Ovary (tissue), 10 donors: ENCODE measurements at places on chromosomes 5 and 9. TPM values are rescaled to one million over a fixed set of nuclear protein-coding genes. Genes with fewer than 3 reads are reported as not detected.

Gene FOXD4L6
- not detected for total RNA-seq

- H3K27ac ChIP-seq: no peak overlapping the region
- no peaks in the 10 kb centered on the region for H3K36me3 ChIP-seq
- no peak overlapping the region for H3K4me3 ChIP-seq
- no peaks in the 10 kb centered on the region for H3K4me1 ChIP-seq
- H3K27me3 ChIP-seq: no peaks in the 10 kb centered on the region
- DNase-seq: no peak
These were observed 160.6 kb downstream of the OLFM1 start for GRCh38 chr9:135248111-135248510.

DNA sequence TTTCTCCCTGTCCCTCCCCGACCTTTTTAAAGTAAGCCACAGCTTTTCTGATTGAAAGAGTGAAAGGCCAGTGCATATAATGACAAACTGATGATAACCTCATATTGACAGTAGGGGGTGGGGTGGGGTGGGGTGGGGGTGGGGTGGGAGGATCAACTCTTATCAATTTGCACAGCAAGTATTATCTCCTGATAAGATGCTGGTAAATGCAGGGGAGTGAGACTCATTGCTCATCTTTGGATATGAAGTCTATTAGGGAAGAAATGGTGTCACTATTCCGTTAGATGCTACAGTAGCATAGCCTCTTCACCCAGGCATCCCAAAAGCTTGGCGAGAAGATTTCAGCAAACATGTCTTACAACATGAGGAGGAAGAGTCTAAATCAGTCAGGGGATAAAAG is 38.9 kb upstream of the HMGCS1 start:
- H3K27me3 ChIP-seq: no peaks in the 10 kb centered on the region
- H3K4me3 ChIP-seq: no peak overlapping the region
- DNase-seq: no peak
- no peaks in the 10 kb centered on the region for H3K4me1 ChIP-seq

- H3K4me3 ChIP-seq: no peak overlapping the region
- H3K36me3 ChIP-seq: no peaks in the 10 kb centered on the region
- no peaks in the 10 kb centered on the region for H3K27me3 ChIP-seq
- H3K27ac ChIP-seq: no peak overlapping the region
- no peak for DNase-seq
These were observed 236.1 kb downstream of the ARRDC3 start for GRCh38 chr5:91146905-91147600.

Gene AQP3
- total RNA-seq: 47.2 TPM

Gene PRRT1B
- not detected for total RNA-seq

DNA sequence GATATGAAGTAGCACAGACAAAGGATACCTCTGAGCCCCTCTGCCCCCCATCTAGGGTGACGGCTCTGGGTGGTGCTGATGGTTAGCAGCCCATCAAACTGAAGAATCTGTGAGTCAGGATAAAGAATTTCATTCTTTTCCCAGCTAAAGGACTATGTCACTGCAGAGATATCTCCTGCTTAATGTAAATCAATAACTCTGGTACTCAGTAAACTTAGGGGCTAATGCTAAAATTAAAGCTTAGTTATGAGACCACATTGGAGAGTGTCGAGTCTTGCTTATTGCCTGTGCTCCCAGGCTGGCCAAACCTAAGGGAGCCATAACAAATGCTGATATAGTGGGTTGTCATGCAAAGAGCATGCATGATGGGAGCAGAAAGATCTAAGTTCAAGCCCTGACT is 25.6 kb upstream of the ACTBL2 start:
- H3K27ac ChIP-seq: no peak overlapping the region
- H3K4me3 ChIP-seq: no peak overlapping the region
- DNase-seq: no peak

DNA sequence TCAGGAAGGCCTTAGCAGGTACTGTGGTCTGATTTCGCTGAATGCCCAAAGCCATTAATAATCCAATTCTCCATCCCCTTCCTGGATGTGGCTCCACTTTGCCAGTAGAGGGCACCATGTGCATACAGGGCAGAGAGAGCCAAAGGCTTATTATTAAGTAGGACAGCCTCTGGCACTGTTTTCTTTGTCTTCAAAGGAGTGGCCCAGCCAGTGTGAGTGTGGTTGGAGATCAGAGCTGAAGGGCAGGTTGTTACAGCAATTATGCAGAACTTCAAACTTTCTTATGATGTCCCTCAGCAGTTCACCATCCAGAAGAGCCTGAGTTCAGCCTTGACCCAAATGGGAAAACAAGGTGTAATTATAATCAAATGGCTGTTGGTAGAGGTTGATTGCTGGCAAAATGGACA is 38.6 kb upstream of the CEMIP2 start:
- H3K27ac ChIP-seq: no peak overlapping the region
- no peaks in the 10 kb centered on the region for H3K36me3 ChIP-seq
- no peaks in the 10 kb centered on the region for H3K4me1 ChIP-seq
- DNase-seq: peak; percentile 50
- H3K27me3 ChIP-seq: no peaks in the 10 kb centered on the region

- H3K4me3 ChIP-seq: no peak overlapping the region
- no peak overlapping the region for H3K27ac ChIP-seq
- H3K36me3 ChIP-seq: no peaks in the 10 kb centered on the region
- H3K4me1 ChIP-seq: no peaks in the 10 kb centered on the region
- DNase-seq: no peak
These were observed 6.9 kb upstream of the SPATA31C1 start for GRCh38 chr9:87910821-87911220.

DNA sequence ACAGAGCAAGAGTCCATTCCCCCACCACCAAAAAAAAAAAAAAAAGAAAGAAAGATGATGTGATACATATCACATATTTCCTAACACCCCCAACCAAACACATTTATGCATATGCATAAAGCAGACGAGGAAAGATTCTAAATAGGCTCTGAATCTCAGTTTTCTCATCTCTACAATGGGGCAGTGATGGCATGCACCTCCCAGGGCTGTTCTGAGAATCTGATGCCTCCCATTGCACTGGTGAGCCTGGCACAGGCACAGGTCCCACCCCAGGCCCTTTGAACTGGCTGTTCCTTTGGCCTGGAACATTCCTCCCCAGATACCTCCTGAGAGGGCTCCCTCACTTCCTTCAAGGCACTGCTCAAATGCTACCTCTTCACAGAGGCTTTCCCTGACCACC is 116.5 kb downstream of the C9orf50 start:
- no peak overlapping the region for H3K27ac ChIP-seq
- no peak for DNase-seq
- H3K4me3 ChIP-seq: no peak overlapping the region
- H3K4me1 ChIP-seq: peaks cover 5% of the 10 kb centered on the region
- no peaks in the 10 kb centered on the region for H3K27me3 ChIP-seq
- H3K36me3 ChIP-seq: no peaks in the 10 kb centered on the region

GRCh38 chr9:88596376-88596775 is 61.4 kb downstream of the NXNL2 start:
- no peaks in the 10 kb centered on the region for H3K27me3 ChIP-seq
- H3K4me1 ChIP-seq: no peaks in the 10 kb centered on the region
- H3K4me3 ChIP-seq: no peak overlapping the region
- H3K36me3 ChIP-seq: no peaks in the 10 kb centered on the region
- H3K27ac ChIP-seq: no peak overlapping the region
- DNase-seq: no peak

DNA sequence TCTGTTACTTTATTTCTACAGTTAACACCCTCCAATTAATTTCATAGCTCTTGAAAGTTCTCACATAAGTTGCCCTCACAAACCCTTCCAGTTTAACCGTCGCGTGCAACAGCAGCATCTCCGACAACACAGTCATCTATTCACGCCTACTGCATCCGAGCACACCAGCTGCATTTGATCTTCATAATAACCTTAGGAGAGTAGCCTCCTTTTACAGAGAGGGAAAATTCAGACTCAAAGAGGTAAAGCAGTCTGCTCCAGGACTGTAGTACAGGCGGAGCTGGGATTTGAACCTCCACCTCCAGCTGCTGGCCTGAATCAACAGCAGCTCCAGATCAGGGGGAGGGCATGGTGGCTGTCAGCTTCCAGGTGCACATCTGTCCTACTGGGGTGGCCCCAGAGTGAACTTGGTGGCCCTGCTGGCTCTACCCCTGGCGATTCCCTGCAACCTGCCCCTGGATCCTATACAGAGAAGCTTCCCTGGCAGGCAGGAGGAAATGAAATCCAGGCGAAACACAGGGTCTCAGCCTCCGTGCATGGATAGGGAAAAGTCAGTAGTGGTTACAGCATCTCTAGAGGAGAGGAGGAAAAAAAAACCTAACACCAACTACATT is 71.6 kb upstream of the UNC5A start:
- H3K27me3 ChIP-seq: no peaks in the 10 kb centered on the region
- H3K36me3 ChIP-seq: no peaks in the 10 kb centered on the region
- no peak overlapping the region for H3K4me3 ChIP-seq
- no peak overlapping the region for H3K27ac ChIP-seq

Gene PCDHA13
- 0.48 TPM for total RNA-seq

Gene ADAMTS13
- total RNA-seq: 3.9 TPM

- H3K27me3 ChIP-seq: no peaks in the 10 kb centered on the region
- H3K4me3 ChIP-seq: no peak overlapping the region
- no peak for DNase-seq
- no peaks in the 10 kb centered on the region for H3K4me1 ChIP-seq
These were observed 394.5 kb downstream of the SPATA31D1 start for GRCh38 chr9:82382887-82383616.

Gene TTC39B
- 20.9 TPM for total RNA-seq

DNA sequence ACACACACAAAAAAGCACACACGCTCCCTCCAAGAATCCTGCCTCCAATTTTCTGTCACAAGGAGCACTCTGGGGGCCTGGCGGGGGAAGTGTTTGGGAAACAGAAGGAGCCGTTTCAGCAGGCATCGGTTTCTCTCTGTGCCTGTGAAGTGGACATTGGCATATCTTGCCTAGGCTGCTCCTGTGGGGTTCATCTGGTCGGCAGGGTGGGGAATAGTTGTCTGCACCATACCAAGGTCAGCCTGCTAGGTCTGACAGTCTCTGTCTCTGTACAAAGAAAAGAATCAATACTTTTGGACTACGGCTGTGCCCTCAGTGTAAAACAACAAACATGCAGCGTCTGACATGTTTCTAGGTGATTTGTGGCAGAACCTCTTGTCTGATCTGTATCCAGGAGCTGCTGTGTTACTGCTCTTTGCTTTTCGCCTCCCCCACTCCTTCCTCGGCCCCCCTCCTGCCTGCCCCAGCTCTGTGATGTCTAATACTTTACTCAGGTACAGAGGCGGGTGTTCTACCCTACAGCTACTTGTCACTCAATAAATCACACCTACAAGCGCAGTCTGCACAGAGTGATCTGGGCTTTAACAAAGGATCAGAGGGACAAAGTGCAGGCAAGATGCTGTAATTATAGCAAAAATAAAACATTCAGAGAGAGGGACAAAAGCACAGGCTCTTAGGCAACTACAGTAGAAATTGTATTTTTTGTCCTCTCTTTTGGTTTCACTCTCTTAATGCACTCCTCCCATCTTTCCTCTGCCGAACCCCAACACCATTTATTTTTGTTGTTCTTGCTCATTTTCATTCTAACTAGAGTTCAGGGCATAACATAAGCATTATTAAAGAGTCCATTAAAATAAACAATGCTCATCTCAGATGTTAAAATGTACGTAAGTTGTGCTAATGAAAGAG is 216.7 kb downstream of the BNC2 start:
- H3K27ac ChIP-seq: peak overlapping the region; percentile 28
- H3K27me3 ChIP-seq: no peaks in the 10 kb centered on the region
- H3K36me3 ChIP-seq: no peaks in the 10 kb centered on the region
- DNase-seq: peak; percentile 41
- H3K4me3 ChIP-seq: peak overlapping the region; percentile 27

DNA sequence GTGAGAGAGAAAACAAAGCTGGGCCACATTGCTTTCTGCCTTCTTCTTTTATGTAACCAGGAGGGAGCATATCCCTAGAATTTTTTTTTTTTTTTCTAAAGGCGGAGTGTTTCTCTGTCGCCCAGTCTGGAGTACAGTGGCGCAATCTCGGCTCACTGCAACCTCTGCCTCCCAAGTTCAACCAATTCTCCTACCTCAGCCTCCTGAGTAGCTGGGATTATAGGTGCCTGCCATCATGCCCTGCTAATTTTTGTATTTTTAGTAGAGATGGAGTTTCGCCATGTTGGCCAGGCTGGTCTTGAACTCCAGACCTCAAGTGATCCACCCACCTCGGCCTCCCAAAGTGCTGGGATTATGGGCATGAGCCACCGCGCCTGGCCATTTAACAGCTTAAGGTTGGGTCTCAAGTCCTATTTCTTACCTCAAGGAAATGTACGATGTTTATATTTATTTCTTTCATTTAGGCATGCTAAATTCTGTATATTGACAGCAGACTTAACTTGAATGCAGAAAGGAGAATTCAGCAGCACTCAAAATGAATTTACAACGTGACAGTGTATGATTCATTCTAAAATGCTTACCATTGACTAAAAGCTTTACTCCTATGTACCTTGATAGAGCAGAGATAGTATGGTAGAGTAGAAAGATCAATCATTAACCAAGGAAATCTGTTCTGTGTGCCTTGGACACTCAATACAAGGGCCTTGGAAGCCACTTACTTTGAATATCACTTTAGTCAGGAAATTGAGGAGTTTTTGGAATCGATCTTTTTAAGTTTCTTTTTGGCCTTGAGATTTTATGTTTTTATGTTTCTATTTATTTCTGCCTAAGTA is 100.9 kb downstream of the F2RL2 start:
- no peak for DNase-seq
- H3K4me1 ChIP-seq: no peaks in the 10 kb centered on the region
- no peak overlapping the region for H3K27ac ChIP-seq
- H3K27me3 ChIP-seq: no peaks in the 10 kb centered on the region
- no peaks in the 10 kb centered on the region for H3K36me3 ChIP-seq

DNA sequence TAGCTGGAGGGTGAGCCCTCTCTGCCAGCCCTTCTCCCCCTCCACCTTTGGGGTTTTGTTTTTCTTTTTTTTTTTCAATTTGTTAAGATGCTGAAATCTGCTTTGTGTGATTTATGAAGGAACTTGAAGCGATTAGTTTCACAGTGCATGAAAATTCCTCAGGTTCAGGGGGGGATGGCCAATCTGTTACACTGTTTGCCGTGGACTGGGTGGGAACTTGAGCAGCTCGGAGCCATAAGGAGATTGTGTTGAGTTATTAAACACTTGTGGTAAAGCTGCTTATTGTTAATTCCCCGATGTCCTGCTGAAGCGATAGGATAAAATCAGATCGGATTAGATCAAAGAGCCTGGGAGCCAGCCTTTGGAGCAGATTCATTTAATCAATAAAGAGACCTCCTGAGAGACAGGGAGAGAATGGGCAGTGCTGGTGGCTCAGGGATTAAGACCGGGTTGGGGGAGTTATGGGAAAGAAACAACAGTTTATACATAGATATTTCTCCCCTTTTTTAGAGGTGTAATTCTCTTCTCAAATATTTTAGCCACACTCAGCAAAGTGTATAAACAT is 105.8 kb upstream of the SPATA31D4 start:
- H3K4me1 ChIP-seq: peaks cover 8% of the 10 kb centered on the region
- H3K27me3 ChIP-seq: no peaks in the 10 kb centered on the region
- H3K36me3 ChIP-seq: no peaks in the 10 kb centered on the region
- DNase-seq: no peak

GRCh38 chr5:2782658-2783057 is 31.2 kb upstream of the IRX2 start:
- H3K27ac ChIP-seq: no peak overlapping the region
- no peaks in the 10 kb centered on the region for H3K36me3 ChIP-seq
- no peak for DNase-seq
- H3K27me3 ChIP-seq: no peaks in the 10 kb centered on the region

GRCh38 chr5:140402258-140403074 is 833 bp downstream of the ANKHD1 start:
- peak overlapping the region; percentile 100 for H3K4me3 ChIP-seq
- H3K27me3 ChIP-seq: no peaks in the 10 kb centered on the region
- no peaks in the 10 kb centered on the region for H3K36me3 ChIP-seq
- peak overlapping the region; percentile 91 for H3K27ac ChIP-seq
- peaks cover 20% of the 10 kb centered on the region for H3K4me1 ChIP-seq
- no peak for DNase-seq

Gene WDR38
- not detected for total RNA-seq

Gene MCC
- total RNA-seq: 133 TPM
